ENCODE measurements at places on chromosomes 11 and 22.

DNA sequence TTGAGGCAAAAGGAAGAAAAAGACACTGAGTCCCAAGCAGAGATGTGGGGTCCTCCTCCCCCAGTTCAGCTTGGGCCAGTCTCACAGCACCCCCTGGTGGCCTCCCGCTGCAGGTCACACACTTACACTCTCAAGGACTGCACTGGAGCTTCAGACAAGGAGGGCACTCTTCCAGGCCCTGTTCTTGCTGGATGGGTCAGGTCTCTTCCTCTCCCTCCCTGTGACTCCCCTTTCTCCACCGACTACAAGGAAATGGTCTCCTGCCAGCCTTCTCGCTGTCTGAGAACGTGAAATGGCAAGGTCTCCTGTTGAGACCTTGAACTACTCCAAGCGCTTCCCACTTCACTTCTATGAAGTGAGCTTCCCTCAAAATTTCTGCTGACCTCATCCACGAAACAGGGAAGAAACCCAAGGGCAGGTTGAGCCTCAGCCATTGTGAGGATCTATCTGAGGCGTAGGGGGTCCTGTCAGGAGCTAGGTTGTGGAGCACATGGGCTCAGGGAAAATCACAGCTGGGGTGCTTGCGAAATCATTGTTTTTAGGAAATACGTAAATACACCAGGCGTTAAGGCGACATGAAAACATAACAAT is 11.2 kb upstream of the IGLL1 start:
- peak; percentile 51 for DNase-seq

DNA sequence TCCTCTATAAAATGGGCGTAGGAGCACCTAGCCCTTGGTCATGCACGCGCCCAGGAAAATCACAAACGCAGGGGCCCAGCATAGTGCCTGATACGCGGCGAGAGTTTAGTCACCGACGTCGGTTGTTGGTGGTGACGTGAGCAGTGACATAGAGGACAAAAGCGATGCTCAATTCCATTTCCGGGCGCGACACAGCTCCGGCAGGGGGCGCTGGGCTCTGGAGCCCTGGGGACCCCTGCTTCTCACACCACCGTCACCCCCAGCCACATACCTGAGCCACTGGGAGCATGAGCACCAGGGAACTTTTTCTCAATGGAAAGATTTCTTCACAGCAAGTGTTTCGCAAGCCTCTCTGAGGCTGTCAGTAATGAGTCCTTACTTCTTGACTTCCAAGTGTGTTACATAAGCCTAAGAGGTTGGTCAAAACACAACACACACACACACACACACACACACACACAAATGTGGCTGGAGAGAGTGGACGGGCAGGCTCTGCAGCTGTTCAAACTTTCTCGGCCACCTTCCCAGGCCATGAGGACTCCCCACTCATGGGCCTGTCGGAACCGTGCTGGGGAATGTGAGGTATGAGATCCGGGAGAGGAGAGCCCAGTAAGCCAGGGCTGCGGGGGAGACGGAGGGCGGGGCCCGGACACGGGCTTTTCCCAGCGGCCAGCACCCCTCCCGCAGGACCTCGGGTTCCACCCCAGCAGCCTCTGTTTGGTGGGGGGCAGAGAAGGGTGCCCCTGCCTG is 36.9 kb upstream of the LINC01488 start:
- no peak for DNase-seq

DNA sequence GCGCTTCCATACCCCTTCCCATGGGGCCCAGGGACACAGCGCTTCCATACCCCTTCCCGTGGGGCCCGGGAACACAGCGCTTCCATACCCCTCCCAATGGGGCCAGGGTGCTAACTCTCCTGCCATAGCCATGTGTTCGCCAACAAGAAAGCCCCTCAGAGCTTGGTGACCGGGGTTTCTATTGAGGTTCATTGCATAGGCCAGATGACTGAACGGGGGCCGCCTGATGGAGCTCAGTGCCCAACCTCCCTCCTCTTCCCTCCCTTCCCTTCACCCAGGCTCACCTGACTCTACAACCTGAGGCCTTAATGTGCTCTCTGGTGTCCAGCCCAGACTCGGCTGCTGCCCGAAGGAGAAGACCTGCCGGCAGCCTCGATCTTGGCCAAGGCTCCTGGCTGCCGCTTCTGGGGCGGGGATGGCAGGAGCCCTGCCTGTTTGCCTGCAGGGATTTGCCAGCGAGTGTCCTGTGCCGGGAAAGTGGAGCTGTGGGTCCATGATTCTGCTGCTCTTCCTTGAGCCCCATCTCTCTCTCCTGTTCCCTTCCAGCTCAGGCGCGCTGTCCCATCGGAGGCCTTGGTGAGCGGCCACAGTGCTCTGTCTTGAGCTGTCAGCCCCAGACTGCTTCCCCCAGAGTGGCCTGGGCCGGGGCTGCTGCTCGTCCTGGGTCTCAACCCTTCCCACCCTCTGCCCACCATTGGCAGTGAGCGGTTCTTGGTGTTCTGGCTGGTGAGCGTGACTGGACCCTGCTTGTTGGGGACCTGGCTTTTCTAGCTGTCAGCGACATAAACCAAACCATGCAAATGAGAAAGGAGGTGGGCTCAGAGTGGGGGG is 267.0 kb downstream of the TBC1D22A start:
- no peak for DNase-seq

DNA sequence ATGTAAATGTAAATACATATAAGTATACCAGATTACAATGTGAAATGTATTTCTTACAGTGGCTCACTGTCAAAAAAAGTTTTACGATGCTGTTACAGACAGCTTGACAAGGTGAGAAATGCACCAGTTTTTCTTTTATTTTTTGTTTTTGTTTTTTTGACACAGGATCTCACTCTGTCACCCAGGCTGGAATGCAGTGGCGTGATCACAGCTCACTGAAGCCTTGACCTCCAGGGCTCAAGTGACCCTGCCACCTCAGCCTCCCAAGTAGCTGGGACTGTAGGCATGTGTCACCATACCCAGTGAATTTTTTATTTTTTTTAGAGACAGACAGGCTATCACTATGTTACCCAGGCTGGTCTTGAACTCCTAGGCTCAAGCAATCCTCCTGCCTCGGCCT is 9.2 kb downstream of the CCDC73 start:
- no peak for DNase-seq

DNA sequence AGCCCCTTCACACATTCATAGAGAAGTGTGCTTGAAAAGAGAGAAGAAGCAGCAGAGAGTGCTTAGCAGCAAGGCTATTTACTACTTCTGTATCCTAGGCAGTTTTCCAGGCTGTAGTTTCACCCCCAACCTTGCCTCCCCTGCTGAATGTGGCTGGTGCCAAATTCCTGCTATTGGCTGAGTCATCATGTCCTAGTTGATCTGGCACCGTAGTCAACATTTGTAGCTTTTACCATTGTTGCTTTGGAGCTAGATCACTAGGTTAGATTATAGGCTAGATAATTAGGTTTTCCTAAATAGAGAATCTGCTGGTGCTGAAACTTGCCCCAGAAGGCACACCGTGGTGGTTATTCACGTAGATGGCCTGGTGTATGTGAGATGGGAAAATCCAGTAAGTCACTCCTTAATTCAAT is 32.7 kb downstream of the ARHGAP42 start:
- no peak for DNase-seq

GRCh38 chr11:1458340-1459218 is 28.0 kb downstream of the MOB2 start:
- DNase-seq, result no peak

GRCh38 chr11:78080084-78080817 is 589 bp upstream of the NDUFC2 start:
- DNase-seq, result no peak

- DNase-seq, result no peak
These were observed 539 bp downstream of the SIRT3 start for GRCh38 chr11:235609-235996.

DNA sequence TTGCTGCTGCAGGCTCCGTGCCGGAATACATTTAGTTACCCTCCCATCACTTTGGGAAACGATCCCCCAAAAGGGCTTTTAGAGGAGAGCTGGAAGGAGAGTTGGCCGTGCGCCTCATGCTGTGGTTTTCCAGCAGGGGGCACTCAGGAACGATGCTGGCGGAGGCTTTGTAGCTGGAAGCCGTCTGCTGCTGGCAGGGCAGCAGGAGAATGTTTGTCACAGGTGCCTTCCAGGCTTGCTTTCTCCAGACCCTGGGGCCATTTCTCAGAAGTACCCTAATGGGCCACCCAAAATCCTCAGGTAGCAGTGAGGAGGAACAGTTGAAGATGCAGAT is 30.0 kb upstream of the CABP7 start:
- no peak for DNase-seq

DNA sequence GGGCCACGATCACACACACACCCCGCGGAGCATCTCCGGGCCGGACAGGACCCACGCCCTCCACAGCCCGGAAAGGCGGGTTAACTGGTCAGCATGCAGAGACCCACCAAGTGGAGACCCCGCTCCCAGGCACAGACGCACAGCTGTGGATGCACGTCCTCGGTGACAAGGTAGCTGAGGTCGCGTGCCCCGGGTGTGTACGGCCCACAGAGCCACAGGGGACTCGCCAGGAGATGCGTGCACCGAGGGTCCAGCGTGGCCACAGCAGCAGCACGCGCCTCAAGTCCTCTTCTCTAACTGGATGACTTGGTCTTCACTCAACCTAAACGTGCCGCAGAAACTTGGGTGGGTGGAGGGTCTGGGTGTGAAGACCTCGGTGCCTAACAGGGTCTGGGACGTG is 5.5 kb downstream of the H19 start:
- no peak for DNase-seq

DNA sequence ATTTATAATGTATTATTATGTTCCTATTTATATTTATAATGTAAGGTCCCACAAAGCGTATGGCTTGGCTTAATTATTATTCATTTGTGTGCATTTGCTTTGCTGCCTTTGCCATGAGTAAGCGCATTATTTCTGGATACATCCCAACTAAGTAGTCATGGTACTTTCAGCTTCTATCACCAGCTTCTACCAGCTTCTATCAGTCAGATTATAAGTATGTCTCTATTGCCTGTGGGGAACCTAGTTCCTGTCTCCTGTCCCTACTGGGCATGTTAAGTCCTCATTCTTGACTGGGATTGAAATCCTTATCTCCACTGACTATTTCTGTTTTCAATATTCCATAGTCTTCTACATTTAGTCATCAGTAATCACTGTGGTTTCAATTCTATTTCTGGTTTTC is 33.5 kb upstream of the OR10W1 start:
- DNase-seq, result no peak

DNA sequence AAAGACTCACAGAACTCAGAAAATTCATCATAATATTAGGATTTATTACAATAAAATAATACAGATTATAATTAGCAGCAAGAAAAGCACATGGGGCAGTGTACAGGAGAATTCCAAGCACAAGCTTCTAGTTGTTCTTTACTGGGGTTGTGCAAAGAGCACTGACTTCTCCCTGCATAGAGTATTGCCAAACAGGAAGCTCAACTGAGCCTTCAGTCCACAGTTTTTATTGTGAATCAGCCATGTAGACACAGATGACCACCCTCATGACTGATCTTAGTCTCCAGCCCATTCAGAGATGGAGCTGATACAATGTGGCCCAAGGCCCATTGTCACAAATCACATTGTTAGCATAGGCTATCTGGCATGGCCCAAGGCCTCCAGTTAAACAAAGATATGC is 798.9 kb downstream of the KCNA4 start:
- DNase-seq, result no peak

DNA sequence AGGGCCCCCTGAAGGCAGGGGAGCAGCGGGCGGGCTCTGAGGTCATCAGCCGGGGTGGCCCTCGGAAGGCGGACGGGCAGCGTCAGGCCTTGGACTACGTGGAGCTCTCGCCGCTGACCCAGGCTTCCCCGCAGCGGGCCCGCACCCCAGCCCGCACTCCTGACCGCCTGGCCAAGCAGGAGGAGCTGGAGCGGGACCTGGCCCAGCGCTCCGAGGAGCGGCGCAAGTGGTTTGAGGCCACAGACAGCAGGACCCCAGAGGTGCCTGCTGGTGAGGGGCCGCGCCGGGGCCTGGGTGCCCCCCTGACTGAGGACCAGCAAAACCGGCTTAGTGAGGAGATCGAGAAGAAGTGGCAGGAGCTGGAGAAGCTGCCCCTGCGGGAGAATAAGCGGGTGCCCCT is 50.1 kb upstream of the GCAT start:
- DNase-seq, result no peak

- no peak for DNase-seq
These were observed 2.3 kb downstream of the CXCR5 start for GRCh38 chr11:118885831-118886565.

GRCh38 chr11:499201-500076 is 7.6 kb downstream of the RNH1 start:
- no peak for DNase-seq

DNA sequence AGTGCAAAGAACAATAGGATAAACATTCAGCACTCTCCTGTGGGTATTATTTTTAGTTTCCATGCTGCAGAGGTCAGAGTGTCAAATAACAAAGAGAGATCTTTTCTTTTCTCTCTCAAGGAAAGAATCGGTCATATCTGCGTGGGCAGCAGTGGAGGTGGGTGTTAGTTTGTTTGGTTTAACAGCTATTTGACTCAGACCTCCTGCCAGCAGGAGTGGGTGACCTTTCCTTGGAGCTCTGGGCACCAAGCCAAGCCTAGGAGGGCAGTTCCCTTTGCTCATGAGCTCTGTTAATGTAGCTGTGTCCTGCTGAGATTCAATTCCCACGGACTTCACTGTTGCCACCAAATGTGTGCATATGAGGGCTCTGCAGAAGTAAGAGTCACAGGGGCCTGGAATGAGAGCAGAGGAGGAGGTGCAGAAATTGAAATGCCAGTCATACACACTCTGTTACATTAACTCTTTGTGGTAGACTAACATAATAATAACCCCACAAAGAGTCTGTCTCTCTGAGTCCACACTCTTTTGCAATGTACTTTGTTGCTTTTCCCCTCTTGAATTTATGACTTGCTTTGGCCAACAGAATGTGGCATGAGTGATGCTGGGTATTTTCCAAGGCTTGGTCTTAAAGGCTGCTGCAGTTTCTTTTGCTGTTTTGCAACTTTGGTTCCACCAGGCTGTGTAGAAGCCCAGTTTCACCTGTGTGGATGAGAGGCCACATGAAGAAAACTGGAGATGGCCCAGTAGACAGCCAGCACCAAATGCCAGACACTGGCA is 76.0 kb upstream of the GRK3 start:
- no peak for DNase-seq

DNA sequence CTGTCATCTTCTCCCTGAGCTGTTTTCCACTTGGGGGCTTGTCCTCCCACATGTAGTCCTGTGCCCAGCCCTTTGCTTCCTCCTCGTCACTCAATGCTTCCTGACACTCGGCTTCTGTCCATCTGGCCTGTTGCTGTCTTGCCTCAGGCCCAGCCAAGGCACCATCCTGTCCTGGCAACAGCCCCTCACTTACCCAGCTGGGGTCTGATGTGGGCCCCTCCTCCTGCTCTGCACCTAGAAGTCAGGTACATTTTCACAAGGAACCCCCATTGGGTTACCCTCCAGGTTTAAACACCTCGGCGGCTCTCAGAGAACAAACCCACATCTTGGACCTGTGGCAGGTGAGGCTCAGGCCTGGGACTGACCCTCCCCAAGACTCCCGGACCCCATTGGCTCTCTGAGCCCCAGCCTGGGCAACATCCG is 784.8 kb downstream of the TBC1D22A start:
- DNase-seq, result no peak

- DNase-seq, result no peak
These were observed 273.9 kb downstream of the RAB38 start for GRCh38 chr11:87901341-87901740.

Data from left renal cortex interstitium (tissue), 4 donors.